ENCODE measurements at places on chromosomes 7 and 10.

DNA sequence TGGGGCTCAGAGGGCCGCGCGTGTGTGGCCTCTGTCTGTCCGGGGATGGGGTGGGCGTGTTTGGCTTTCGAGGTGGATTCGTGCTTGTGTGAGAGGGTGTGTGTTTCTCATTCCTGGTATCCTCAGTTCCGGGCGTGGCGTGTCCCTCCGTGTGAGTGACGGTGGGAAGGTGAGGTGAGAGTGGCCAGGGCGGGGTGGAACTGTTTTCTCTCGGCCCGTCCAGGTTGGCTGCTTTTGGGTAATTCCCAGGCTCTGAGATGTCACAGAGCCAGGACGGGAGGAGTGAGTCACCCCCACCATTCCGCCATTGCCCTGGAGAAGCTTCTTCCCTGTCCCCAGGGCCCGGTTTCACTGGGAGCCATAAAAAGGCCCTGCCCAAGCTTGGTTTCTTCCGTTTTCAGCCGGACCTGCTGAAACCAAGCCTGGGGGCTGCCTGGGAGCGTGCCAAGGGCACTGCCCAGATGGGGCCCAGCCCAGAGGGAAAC is 21.3 kb upstream of the CLDN4 start:
- no peak for DNase-seq

DNA sequence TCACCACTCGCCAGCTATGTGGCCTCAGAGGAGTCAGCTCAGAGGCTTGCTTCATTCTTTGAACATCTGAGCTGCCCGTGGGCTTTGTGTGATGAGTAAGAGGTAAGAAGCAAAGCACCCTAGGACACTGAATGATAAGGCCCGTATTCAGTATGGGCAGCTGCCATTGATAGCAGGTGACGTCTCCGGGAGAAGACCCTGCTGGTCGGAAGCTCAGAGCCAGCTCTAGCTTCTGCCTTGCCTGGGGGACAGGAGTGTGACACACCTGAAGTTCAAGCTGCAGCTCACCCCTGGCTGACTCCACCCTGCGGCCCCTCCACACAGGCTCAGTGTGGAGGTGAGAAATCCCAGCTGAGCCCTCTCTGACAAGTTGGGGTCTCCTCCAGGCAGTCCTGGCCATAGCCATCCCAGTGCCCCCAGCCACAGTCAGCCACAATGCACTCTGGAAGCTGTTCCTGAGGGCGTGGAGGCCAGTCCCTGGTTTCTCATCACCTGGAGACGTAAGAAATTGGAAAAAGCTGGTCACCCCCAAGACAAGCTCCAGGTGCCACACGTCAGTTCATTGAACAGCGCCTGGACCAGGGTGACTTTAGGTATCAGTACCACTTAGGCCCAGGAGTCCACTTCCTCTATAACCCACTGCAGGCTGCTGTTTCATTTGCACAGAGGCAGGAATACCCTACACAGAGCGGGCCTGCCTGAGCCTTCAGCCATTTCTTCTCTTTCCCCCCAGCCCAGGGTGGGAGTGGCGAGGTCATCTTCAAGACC is 164.9 kb upstream of the RHEB start:
- no peak for DNase-seq

DNA sequence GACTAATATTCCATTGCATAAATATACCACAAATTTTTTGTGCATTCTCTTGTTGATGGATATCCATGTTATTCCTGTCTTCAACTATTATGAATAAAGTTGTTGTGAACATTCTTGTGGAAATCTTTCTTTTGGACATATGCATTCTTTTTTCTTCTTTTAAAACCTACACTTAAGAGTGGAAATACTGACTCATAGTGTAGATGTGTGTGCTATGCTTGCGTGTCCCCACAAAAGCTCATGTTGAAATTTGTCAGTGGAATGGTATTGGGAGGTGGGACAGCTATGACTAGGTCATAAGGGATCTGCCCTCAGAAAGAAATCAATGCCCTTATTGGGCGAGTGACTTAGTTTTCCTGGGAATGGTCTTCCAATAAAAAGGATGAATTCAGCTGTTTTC is 203.6 kb upstream of the PRSS58 start:
- no peak for DNase-seq

GRCh38 chr10:60989400-60989876 is 45.5 kb upstream of the RHOBTB1 start:
- no peak for DNase-seq

- peak; percentile 25 for DNase-seq
Measured at GRCh38 chr10:70478191-70479164, at the start of gene PALD1. Gene PALD1, plus strand, starts transcription at chr10:70478767. Its CDS starts 47,185 bp downstream, at chr10:70525952.

DNA sequence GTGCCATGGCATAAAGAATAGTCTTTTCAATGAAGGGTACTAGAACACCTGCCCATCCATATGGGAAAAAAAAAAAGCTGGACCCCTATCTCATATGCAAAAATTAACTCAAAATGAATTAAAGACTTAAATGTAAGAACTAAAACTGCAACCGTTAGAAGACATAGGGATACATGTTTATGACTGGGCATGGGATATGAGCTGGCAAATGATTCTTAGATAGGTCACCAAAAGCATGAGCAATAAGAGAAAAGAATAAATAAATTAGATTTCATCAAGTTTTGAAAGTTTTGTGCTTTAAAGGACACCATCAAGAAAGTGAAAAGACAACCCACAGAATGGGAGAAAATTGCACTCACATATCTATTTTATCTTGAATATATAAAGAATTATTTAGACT is 222.0 kb downstream of the ADK start:
- no peak for DNase-seq

DNA sequence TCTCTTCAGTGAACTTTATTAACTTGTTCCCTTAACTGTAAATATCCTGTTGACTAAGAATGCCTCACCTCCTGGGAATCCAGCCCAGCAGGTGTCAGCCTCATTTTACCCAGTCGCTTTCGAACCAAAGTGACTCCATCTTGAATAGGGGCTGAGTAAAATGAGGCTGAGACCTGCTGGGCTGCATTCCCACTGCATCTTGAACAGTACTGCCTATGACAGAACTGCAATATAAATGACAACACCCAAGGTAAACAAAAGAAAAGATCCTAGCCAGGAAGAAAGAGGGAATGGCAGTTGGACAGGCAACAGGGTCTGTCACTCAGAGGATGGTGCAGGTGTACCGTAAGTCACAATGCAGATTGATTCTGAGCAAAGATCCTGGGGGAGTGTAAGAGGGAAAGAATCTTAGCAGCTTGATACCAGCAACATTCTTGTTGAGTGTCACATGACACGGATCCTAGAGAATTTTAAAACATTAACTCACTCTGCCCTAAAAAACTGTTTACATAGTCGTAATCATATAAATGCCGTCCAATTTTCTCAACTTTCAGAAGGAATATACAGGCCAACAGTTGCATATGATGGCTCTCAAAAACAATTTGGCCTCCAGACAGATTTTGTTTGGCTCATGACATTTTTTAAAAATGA is 4.4 kb upstream of the FAM107B start:
- no peak for DNase-seq

DNA sequence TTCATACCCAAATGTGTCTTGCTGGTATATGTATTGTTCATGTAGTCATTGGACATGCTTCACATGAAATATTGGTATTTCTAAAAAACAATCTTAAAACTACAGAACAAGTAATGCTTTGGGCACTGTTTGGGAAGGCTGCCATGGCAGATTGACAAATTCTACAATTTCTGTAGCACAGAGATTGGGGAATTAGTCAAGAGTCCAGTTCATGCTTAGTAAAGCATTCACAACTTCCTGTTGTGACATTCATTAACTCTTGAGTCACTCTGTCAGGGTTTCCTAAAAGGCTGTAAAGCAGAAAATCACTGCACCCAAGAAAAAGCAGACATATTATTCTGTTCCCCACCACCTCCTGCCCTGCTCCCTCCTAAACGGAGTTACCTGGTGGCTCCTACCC is 398.9 kb downstream of the PHTF2 start:
- no peak for DNase-seq

DNA sequence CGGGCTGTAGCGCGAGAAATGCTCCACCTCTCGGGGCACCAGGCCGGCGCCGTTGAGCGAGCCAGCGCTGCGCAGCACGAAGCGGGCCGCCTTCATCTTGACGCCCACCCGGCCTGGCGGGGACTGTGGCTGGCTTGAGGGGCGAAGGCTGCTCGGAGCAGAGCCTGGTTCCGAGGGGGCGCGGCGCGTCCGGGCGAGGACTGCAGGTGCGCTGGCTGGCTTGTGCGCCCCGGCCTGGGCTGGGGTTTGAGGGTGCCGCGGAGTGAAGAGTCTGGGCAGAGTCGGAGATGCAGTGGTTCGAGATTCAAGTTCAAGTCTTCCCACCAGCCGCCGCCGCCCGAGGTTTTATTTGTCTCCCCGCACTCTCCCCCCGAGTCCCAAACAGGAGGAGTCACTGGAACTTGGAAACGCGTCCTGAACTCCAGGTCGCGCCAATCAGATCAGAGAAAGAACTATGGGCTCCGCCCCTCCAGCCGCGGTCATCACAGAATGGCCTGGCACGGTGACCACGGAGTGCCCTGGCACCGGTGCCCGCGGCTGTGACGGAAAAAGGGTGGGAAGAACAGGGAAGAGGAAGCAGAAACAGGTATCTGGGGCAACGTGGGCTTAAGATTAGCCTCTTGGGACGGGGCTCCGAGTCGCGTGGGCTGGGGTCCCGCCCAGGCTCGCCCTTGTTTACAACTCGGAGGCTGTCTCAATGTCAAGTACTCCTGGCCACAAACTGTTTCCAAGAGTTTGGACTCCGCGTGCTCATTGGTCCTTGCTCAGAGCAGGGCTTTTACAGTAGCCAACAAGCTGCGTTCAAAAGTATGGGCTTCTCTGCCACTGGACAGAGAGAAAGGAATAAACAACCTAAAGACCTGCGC is at the start of gene PDK4:
PDK4 (minus strand) TSS at position 319 of the 866 bp plus-strand sequence; CDS start at position 96, 223 bp downstream.
- DNase-seq = no peak

All from activated CD4-positive, alpha-beta T cell treated with anti-CD3 and anti-CD28 coated beads, Interleukin-2, amount 50 U/mL, for 1 hour (primary cell).